ENCODE measurements at places on chromosomes 2 and 18.
A peak's percentile ranks its signal among the peaks of the same experiment; 100 is the strongest.

DNA sequence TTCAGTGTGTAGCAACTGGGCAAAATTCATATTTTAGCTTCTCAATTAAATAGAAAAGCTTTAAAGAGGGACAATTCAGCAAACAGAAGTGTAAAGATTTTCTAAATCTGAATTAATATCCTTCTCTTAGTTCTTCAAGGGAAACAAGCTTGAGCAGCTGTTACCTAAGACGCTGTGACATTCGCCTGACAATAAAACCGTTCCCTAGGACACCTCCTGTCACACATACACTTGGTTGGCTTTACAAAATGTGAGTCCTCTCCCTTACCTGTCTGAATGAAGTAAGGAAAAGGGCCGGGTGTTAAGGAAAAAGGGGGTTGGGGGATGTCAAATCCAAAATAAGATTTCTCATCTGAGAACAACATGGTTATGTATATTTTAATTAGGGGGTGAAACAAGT is 2.1 kb downstream of the SERTAD2 start:
- no peak for DNase-seq

- DNase-seq: no peak
Measured at GRCh38 chr2:237883951-237884446, 24.6 kb downstream of the RAMP1 start.

GRCh38 chr2:110843959-110844510 is 111.7 kb downstream of the ACOXL start:
- no peak for DNase-seq

- no peak for DNase-seq
Measured at GRCh38 chr18:9516437-9517064, 41.2 kb downstream of the RALBP1 start.

DNA sequence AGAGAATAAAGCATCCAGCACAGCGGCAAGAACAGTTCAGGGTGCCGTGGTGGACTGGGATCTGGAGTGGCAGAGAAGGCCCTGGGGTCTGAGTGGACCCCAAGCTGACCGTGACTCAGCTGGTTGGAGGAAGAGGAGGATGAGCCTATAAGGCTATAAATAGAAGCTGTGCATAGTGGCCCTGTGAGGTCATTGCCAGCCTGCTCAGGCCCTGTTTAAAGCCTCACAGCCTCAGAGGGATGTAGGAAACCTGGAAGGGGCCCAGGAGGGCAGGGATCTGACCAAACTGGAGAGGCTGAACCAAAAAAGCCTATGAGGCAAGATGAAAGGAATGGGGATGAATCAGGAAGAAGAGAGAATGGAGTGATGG is 11.3 kb upstream of the DES start:
- peak; percentile 81 for DNase-seq

DNA sequence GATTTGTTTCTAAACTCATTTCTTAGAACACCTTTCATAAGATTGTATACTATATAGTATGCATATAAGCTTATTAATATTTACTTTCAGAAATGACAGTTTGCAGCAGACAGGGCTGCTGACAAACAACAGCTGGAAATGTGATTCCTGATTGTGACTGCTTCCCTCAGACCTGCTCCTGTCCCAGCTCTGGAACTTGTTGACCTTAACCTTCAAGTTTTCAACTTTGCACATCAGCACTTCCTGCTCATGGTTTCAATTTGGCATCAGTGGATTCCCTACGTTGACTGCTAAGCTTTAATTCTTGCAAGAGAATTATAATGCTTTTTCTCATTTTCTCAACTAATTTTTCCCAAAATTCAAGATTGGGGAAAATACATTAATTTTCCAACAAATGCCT is 459.2 kb upstream of the ACVR2A start:
- no peak for DNase-seq

DNA sequence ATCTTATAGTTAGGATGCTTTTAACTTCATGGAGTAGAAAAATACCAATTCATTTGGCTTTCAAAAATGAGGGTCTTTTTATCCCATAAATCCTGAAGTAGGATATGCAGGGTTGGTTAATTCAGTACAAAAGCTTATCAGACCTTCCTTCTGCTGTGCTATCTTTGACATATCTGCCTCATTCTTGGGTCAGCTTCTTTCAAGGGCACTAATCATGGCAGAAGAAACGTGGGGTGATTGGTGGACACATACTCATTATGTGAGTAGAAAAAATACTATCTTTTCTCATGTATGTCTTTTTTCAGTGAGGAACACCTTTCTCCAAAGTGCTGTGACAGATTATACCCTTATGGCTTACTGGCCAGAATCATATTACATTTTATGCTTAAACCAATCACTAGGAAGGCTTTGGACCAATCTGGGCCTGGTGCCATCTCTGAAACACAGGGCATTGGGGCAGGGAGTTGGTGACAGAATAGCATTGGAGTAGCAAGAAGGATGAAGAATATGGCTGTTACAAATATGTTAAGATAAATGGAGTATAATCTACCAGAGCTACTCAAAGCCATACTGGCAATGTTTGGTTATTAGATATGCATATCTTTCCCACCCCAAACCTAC is 10.1 kb downstream of the UGP2 start:
- DNase-seq: no peak

DNA sequence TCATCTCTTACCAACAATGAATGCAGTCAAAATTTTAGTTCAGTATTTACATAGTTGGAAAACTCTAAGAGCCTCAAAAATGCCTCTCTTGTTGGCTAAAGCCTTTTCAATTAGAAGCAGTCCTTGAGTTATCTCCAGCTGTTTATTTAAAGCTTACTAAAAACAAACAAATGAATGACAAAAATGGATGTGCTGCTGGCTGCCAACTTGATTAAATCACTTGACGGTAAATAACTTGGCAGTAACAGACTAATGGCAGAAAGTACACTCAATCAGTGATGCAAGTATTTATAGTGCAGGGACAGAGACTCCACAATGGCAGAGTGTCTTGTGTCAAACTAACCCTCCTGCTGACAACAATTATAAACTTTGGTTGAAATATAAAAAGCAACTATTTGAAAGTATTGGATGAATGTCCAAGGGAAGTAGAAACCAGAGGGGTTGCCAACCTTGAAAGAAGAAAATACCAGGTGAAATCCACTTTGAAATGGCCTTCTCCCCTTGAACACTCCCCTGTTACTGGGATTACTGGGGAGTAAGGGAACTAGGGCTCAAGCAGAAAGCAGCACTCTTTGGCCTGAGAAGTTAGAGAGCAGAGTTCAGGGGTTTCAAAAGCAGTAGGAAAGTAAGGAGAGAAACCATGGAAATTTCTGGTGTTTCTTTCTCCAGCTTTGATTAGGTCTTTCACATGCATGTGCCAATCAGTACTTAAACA is 245.2 kb upstream of the SPHKAP start:
- DNase-seq: no peak

GRCh38 chr2:235165631-235166030 is 213.8 kb downstream of the SH3BP4 start:
- DNase-seq: no peak

- DNase-seq: no peak
Measured at GRCh38 chr18:78566720-78567119, 412.9 kb upstream of the SALL3 start.

DNA sequence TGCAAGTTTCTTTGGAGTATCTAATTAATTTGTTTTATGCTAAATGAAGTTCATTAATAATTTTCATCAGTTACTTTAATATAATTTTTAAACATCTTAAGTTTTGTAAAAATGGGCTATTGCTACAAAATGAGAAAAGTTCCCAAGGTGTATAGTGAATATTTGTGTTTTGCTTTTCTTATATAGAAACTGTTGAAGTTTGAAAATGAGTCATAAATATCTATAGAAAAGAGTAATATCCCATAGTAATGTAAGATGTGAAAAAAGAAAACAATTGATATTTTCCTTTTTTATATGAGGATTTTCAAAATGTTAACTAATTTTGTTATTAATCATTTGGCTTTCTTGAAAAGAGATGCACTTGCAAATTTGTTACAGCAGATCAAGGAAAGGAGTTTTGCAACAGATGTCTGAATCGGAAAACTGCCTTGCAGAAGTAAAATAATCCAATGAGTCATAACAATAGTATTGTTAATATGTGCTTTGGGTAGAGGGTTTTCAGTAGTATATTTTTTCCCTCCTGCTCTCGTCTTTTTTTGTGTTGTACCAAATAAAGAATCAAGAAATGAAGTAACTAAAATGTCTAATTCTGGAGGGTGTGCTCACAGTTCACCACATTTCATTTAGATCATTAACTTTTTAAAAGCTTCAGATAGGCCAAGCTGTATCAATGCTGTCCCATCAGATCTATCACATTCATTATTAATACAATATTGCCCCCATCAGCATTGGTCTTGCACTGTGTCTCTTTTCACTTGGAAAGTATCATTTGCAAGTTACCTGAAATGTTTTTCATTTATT is 15.5 kb downstream of the DUSP19 start:
- no peak for DNase-seq

DNA sequence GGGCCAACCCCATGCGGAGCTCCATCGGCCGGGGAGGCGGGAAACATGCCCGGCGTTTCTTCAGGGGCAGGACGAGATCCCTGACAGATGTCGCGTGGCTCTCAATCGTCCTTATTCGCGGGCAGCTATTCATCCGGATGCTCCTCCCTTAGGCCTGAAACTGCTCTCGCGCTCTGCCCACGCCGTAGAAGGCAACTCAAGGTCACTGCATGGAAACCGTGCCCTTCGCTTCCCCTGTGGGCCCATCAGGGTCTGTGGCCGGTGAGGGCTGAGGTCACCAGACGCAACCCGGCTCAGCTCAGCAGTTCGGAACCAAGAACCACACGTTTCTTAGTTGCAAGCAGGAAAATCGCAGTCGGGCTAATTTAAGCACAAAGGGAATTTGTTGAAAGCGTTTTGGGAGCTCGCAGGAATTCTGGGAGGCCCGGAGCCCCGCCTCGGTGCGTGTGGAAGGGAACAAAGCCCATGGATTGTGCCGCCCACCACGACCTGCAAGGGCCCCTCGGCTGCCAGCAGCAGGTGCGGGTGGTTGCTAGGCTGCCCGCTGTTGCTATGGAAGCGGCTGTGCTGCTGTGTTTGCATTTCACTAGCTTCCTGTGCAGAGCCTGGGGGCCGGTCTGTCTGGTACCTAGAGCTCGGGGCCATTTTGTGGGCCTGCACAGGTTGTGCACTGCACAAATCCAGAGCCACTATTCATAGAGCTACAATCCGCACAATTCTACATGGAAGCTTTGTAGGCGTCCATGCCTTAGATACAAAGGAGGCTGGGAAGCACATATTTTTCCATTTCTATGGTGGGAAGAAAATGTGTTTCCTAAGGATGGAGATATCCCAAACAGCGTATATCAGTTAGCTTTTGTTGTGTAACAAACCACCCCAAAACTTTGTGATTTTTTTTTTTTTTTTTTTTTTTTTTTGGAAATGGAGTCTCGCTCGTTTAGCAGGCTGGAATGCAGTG is 6.0 kb upstream of the ALLC start:
- DNase-seq: no peak

DNA sequence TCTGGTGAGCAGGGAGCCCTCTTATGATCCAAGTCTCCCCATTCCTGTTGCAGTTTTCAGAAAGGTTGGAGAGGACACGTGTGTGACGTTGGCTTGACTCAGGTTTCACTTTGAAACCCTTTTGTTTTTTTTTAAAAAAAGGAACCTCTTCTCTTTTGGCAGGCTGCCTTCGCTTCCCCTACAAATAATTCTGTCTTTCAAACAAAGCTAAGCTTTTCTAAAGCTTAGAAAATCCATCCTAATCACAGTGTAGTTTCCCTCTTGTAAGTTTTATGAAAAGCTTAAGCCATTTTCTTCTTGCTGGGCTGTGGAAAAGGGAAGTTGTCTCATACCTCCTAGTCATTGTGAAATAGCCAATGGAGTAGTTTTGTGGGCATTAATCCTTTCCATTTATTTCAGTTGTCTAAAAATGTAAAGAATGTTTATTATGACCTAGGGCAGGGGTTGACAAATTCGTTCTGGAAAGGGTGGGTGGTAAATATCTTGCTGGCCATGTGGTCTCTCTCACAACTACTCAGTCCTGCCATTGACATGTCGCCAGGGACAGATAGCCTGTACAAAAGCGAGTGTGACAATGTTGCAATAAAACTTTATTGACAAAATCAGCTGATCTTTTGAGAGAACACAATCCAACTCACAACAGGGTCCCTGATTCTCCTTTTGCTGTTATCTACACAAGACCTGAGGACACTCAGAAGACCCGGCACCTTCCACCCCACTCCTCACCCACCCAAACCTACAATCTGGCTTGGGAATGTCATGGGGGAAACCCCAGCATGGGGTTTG is 878.8 kb downstream of the RNF144A start:
- no peak for DNase-seq

DNA sequence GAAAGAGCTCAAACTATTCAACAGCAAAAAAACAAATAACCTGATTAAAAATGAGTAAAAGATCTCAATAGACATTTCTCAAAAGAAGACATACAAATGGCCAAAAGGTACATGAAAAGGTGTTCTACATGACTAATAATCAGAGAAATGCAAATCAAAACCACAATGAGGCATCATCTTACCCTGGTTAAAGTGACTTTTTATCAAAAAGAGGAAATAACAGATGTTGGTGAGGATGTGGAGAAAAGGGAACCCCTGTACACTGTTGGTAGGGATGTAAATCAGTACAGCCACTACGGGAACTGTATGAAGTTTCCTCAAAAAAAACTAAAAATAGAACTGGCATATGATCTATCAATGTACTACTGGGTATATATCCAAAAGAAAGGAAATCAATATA is 39.8 kb upstream of the TMEM163 start:
- DNase-seq: no peak

DNA sequence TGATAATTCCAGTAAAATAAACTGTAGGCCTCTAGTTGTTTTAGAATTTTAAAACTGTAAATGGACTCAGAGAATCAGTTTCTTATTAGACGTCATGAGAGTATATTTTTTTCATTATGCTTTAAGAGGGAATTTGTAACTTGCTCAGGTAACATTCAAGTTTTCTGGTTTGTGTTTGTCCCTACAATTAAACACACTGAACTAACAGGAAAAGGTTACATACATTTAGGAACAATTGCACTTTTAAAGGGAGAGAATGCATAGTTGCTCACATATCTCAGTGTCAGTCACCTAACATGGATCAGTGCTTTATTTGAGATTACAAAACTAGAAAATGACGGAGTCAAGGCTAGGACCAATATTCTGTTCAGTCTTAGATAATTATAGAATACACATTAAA is 3.1 kb downstream of the COL3A1 start:
- DNase-seq: no peak

GRCh38 chr2:177281400-177282180 is 17.1 kb upstream of the NFE2L2 start:
- no peak for DNase-seq

DNA sequence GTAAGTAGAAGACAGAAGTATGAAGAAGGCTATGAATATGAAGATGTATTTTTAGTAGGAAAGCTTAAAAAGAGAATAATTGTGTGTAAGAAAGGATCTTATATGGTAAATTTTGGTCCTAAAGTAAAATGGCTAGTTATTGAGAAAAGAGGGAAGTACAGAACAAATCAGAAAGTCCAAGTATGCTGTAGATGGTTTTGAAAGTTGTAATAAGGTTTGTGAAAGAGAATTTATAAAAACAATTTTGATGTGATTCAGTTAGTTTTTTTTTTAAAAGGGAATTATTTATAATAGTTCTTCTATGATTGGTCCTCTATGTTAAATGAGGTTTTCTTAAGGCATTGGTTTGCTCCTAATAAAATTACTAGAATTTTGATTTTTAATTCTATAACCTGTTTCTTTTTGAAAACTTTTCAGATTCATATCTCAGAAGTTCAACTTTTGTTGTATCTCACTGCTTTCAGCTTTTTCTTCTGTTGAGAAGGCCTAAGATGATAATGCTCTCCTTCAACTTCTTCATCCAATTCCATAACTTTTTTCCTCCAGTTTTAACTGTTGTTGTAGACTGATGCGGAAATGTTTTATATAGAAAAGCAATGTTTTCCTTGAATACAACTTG is 322.7 kb downstream of the NOL4 start:
- no peak for DNase-seq

GRCh38 chr2:16630463-16630862 is 35.2 kb downstream of the CYRIA start:
- no peak for DNase-seq

GRCh38 chr18:13375302-13376255 is 157.0 kb downstream of the LDLRAD4 start:
- DNase-seq: peak; percentile 59
